ENCODE measurements at places on chromosomes 5 and 9.

- DNase-seq = no peak
These were observed 57.7 kb upstream of the KLF4 start for GRCh38 chr9:107547303-107547702.

GRCh38 chr9:135533113-135533512 lies 11.9 kb downstream of the LCN1 start:
- no peak for DNase-seq

- no peak for DNase-seq
These were observed 113.1 kb upstream of the ACOT12 start for GRCh38 chr5:81506900-81507588.

GRCh38 chr9:123389070-123389469 lies 33.1 kb downstream of the CRB2 start:
- no peak for DNase-seq
